Fibroblast of skin of right biceps (primary cell): ENCODE measurements at places on chromosomes 7 and 10.
A peak's percentile ranks its signal among the peaks of the same experiment; 100 is the strongest.

DNA sequence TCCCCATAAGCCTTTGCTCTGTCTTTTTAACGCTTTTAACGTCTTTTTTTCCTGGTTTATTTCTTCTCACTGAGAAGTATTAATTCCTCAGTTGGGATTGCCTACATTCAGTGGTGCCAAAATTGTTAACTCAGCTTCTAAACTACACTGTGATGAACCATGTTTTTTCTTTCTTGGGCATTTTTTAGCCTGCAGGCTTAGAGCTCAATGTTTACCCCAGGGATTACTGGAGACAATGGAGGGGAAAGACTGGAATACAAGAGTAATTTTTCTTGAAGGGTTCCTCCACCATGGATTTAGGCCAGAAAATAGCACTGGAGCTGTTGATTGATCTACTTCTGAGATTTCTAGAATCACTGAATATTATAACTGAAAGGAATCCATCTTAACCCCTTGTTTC is 19.8 kb downstream of the STAMBPL1 start:
- DNase-seq = no peak

GRCh38 chr7:7851381-7851780 is 117.2 kb upstream of the GLCCI1 start:
- no peak for DNase-seq

DNA sequence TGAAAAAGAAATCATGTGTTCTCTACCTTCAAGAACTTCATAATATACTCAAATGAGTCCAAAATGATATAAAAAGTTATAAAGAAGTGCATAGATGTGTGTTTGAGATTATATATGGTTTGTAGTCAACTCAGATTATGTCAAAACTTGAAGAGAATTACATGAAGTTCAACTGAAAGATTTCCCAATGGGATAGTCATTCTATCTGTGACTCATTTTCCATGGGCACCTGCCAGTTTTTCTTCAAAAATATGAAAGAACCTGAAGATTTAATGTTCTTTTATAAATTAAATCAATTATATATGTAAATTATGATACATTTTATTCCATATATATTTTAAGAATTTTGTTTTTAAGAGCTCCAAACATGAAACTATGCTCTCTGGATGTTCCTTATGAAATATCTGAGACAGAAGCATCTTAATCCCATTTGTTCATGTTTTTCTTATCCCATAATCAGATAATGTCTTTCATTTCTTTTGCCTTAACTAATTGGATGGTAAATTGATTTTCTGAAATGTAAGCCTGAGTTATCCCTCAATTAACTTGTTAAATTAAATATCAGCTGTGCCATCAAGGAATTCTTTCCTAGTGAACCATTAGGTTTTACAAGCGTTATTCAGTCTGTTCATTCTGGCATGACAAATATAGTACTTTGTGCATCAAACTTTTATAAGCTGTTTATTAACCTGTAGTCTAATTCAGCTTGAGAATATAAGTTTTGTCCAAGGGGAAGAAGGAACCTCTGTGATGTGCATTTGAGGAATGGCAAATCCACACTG is 387.1 kb downstream of the IPMK start:
- no peak for DNase-seq

- DNase-seq = no peak
These were observed 9.8 kb upstream of the MAFK start for GRCh38 chr7:1520539-1521234.

GRCh38 chr10:61958805-61959204 is 57.3 kb downstream of the ARID5B start:
- DNase-seq = no peak

DNA sequence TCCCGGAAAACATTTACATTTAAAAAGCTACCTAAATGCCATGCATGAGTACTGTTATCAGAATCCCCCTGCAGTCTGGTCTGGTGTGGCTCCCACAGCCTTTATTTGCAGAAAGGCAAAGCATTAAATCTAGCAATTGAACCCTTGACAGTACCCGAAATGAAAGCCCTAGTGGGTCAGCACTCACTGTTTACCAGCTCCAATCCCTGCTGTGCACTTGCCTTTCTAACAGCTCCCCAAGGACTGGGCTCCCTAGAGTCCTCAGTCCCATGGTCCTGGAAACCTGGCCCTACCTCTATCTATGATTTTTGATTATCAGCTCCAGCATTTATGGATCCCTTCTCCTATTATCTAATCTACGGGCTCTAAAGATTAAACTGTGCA is 1.9 kb upstream of the MACC1 start:
- no peak for DNase-seq

GRCh38 chr7:156334636-156335035 is 305.9 kb upstream of the RNF32 start:
- DNase-seq = no peak

GRCh38 chr7:104767826-104768536 is 246.0 kb upstream of the KMT2E start:
- no peak for DNase-seq

- DNase-seq = no peak
These were observed 39.6 kb upstream of the IKZF1 start for GRCh38 chr7:50264908-50265307.

DNA sequence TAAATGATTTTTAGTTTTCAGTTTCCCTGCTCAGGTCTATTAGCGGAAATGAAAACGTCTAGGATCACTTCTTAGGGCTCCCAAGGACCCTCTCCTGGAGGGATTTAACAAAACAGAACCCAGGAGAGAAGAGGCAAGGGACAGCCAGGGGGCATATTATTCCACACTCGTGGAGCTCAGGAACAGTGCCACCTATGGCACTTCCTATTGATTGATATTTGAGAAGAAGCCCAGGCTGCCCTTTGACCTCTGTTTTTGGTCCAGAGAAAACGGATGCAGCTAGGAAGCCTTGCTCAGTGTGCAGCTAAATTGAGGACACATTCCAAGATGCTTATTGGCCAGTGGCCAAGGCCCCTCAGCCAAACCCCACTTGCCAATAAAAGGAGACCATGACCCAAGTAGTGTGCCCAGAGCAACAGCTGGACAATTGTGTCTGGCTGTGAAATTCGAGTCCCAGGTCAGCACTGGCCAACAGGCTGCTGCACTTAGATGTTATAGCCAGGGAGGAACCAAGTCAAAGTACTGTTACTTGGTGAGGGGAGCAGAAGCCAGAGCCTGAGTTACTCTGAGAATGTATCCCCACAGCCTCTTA is 24.0 kb upstream of the GPNMB start:
- no peak for DNase-seq

DNA sequence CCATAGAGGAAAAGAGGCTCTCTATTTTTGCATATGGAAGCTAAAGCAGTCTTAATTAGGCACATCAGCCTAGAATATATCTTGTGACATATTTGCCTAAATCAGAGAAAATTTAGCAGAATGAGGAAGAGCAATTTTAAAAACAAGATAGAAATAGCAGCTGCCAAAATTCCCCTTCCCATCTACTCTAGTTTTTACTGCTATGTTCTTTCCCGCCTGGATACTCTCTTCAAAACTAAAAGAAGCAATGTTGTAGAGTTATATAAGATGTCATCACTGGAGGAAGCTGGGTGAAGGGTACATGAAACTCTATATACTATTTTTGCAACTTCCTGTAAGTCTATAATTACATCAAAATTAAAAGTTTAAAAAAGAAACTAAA is 87.0 kb downstream of the ARMH3 start:
- DNase-seq = no peak

DNA sequence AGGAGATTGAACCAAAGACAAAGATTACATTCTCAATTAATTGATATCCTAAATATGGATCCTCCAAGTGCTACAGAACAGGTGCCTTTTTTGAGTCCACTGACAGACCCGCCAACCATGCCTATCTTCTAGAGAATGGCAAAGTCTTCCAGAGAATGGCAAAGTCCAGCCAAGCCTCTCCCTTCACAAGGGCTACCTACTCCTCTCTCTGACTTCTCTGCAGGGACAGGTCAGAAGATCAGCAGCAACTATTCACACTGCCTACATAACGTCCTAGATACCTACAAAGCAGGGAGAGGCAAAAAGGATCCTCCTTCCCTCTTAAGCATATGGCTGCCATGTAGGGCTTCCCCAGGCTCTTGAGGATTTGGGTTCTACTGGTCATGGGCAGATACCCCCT is 12.4 kb downstream of the UBE2H start:
- DNase-seq = no peak

DNA sequence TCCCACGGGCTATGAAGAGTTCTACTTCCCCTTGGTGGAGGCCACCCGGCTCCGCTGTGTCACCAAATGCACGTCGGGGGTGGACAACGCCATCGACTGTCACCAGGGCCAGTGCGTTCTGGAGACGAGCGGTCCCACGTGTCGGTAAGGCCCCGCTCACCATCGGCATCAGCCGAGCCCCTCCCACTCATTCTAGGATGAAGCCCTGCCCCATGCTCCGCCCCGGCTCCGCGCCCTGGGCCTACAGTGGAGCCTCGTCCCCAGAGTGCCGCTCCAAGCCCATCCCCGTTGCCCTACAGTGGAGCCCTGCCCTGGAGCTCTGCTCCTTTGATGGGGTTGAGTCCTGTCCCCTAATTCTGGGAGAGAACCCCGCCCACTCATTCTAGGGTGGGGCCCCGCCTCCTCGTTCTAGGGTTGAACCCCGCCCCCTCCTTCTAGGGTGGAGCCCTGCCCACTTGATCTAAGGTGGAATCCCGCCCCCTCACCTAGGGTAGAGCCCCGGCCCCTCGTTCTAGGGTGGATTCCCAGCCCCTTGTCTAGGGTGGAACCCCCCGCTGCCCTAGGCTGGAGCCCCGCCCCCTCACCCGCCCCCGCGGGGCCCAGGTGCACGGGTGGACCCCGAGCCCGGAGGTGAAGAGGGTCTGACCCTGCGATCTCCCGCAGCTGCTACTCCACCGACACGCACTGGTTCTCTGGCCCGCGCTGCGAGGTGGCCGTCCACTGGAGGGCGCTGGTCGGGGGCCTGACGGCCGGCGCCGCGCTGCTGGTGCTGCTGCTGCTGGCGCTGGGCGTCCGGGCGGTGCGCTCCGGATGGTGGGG is 3.4 kb upstream of the MUC12 start:
- DNase-seq = peak; percentile 47

DNA sequence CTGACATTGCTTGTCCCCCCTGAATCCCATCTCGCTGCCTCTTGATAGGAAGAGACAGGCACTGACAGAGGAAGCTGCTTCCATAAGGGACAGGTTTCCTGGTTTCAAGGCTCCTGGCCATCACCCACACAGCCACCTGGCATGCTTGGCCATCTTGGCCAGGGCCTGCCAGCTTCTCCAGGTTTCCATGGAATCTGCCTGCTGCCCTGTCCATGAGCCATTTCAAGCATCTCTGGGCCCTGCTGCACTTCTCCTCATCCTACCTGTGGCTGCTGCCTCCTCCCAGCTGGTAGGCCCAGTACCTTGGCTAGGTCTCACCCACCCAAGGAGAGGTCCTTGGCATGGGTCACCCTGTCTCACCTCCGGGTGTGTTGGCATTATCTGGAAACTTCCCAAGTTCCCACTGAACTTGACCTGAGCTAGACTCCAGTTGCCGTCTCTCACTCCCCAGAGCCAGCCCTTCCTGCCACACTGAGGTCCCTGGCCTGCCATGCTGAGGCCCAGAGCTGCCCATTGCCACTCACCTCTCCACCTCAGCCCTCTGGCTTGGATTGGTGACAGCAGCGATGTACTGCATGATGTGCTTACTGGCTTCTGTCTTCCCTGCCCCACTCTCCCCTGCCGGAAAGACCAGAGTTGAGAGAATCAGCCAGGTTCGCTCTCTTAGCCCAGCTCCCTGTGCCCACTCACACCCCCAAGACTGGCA is 2.6 kb downstream of the MYO1G start:
- no peak for DNase-seq

- DNase-seq = peak; percentile 49
These were observed 546.8 kb downstream of the LRMDA start for GRCh38 chr10:75978213-75978612.

DNA sequence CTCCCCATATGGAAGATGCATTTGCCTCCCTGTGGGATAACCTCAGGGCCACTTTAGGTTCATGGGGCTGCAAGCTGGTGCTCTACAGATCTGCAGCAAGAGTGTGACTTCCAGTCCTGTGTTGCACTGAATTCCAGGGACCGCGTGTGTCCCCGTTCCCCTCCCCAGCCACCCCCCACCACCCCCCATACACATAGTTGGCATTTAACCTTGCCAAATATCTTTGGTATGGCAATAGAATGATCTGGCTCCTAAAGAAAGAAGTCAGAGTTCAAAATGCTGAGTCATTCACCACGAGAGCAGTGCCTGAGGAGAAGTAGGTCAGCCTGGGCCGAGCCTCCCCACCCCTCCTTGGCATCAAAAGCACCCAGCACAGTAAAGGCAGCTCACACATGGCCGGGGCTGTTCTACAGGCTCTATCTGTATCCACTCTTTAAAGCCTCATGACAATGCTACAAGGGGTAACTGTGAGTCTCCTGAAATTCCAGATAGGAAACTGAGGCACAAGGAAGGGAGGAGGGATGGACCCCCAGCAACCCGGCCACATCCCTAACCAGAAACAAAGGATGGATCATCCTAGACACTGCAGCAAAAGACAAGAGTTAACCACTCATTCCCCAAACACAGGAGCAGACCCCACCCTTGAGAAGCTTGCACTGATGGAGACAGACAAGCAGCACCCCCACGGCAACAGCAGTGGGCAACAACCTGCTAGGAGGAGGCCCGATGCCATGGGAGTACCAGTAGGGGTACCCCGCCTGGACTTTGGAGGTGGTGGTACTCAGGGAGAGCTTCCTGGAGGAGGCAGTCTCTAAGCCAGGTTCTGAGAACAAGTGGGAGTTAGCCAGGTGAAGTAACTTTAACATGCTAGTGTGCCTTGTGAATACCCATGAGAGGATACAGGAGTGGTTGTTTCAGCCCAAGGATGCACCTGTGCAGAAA is 70.3 kb upstream of the NANOS1 start:
- DNase-seq = peak; percentile 48

- DNase-seq = no peak
These were observed 110.6 kb upstream of the SAMD8 start for GRCh38 chr10:75000748-75001321.

- no peak for DNase-seq
These were observed 10.2 kb downstream of the HIPK2 start for GRCh38 chr7:139767561-139767982.

DNA sequence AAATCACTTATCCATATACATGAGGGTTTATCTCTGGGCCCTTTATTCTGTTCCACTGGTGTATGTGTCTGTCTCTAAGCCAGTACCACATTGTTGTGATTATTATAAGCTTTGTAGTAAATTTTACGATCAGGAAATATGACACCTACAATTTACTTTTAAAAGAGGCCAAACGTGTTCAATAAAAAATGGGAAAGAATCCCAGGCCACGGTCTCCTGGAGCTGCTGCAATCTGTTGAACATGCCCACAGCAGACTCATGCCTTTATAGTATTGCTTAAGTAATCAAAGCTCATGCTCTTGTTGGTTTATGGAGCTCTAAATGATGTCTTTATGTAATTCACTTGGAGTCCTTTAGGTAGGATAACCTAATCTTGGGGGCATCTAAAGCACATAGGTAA is 273.0 kb downstream of the ZMYND11 start:
- no peak for DNase-seq

DNA sequence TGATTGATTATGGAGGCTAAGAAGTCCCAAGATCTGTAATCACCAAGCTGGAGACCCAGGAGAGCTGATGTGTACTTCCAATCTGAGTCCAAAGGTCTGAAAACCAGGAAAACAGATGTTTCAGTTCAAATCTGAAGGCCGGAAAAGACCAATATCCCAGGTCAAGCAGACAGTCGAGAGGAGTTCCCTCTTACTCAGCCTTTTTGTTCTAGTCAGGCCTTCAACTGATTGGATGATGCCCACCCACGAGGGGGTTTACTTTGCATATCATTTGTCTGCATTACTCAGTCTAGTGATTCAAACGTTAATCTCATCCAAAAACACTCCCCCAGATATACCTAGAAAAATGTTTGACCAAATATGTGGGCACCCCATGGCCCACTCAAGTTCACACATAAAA is 7.4 kb upstream of the ARID5B start:
- DNase-seq = no peak
